A172 (cell line): ENCODE measurements at places on chromosomes 3 and 15. TPM values are rescaled to one million over a fixed set of nuclear protein-coding genes. Genes with fewer than 3 reads are reported as not detected.

DNA sequence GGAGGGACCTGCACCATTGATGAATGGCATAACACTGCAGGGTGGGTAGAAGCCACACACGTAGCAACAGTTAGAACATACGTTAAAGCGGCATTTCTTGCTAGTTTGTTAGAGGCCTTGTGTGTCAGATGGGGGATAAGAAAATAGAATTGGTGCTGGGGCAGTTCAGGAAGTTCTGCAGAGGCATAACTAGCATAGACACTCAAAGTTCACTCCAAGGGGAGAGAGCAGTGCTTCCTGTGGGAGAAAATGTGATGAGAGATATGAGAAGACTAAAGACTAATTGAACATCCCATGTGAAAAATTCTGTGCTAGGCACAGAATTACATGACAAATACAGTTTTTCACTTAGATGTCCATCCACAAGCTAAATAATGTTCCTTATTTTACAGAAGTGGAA lies 327.1 kb downstream of the ZNF621 start:
- DNase-seq, result no peak

GRCh38 chr15:79886124-79886523 lies 10.7 kb downstream of the MTHFS start:
- no peak for DNase-seq

DNA sequence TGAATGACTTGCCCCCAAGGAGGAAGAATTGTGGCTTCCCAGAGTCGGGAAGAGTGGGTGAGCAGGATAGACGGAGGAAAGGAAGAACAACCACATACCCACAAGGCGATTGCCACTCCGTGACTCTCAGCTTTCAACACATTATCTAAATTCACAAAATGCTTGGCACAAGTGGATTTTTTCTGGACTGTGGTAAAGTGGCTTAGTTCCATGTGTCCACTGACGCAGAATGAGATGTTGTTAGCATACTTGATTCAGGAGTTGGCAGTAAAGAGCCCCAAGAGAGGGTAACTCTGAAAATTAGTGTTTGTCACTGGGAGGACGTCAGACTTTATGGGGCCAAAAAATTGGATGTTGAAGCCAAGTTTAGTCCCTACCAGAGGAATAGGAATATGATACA lies 198.8 kb upstream of the CTNNB1 start:
- no peak for DNase-seq

DNA sequence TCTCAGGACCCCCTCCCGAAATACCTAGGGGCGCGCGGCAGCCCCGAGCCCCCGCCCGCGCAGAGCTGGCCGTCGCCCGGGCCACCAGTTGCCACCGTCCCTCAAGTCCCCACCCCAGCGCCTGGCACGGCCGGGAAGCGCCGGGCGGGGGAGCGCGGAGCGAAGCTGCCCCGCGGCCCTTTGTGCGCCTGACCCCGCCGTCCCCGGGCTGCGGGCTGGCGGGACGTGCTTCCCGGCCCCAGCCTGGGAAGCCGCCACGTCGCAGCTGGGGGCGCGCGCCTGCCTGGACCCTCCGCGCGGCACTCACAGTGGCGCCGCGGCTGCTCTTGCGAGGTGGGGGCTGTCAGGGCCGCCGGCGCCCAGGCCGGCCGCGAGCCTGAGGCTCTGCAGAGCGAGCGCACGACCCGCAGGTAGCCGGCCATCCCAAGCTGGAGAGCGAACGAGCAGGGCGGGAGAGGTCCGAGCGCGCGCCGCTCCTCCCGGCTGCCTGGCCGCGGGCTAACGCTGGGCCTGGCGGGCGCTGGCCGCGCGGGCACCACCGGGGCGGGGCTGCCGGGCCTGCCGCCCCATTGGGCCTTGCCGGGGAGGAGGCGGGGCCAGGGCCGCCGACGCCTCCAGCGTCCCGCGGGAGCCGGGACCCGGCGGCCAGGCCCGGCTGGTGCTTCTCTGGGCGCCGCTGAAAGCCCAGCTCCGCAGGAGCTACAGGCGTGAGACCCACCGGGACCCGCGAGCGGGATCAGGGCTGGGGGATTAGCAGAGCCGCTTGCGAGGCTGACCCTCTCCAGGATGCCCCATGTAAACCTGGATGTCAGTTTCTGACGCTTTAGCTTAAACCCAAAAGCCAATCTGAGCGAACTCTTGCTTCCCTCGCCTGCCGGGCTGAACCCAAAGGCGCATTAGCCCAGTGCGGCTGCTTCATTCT lies at the start of gene IDH2:
TSS of gene IDH2 (minus strand) at position 500 of the 922 bp plus-strand sequence. CDS start at position 422, 78 bp downstream.
- DNase-seq, result peak; percentile 44

DNA sequence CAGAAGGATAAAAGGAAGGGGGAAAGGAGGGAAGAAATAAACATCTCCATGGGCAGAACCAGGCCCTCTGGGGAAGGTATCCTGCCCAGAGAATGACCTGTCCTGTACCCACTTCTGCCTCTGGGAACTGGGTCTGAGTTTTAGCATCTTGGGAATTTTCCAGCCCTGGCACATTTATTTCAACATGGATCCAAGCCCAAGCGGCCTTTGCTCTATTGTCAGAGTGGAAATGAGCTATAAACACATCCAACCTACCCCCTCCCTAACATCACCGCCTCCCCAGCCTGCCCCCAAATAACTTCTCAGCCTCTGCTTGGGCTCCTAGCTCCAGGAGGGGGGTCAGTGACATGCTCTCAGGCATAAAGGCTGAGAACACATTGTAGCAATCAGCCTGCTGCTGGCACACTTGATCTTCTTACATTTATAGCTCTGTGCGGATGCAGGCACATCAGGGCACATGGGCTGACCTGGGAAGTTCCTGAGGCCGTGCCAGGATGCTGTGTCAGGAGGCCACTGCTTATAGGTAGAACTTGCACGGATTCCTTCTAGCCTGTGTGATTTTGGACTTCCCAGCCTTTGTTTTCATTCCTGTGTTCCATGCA lies 4.6 kb upstream of the OXTR start:
- no peak for DNase-seq

DNA sequence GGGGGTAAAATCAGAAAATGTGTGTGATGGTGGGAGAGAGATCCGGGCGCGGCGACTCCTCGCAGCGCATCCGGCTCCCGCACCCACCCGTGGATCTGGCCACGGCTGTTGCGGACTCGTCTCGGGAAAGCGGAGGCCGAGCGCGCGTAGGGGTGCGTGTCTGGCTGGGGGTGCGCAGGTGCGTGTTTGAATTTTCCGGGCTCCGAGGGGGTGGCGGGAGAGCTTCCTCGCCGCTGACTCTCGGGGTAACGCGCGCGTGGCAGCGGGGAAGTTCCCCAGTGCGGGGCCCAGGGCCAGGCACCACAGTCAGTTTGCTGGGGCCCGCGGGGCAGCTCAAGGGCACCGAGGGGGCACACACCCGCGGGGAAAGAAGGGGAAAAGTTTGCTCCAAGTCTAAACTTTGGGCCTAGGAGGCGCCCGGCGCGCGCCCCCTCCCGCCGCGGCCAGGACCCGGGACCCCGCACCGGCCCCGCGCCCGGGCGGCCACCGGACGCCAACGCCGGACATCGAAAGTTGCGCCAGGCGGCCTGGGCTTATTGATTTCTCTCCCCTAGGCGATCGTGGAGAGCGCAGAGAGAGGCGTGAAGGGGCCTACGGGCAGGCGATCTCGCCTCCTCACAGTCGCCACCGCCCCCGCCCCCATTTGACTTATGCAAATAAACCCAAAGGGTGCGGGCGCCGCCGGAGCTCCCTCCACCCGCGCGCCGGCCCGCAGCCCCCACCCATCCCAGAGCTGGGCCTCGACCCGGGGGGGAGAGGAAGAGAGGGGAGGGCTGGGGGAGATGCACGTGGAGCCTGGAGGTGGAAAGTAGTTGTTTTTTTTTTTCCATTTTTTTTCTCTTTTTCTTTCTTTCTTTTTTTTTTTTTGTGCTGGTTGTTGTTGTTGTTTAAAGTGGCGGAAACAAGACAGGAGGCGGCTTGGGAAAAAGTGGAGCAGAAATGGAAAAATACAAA lies 639 bp downstream of the FOXP1 start:
- DNase-seq, result peak; percentile 29

GRCh38 chr3:1394188-1394587 lies 301.4 kb downstream of the CNTN6 start:
- DNase-seq, result no peak

DNA sequence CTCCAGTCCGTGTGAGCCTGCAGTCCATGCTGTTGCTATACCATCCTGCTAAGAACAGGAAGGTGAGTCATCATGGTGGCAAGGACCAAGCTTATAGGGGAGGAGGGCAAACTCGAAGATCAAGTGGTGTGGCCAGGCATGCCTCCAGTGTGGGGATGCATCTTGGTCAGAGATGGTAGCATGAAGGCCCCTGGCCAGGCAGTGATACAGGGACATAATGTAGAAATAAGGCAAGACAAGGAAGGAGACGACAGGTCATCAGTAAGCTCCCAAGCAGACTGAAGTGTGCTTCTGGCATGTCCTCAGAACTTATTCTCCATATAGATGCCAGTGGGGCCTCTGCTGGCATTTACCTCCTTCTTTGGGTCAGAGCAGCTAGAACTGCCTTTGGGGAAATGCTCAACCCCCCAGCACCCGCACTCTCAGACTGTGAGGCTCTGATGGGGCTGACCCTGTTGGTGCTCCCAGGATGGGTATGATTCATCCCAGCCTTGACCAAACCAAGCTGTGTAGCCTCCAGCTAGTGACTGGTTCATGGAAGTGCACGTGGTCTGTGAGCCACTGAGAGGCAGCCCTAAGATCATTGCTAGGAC lies 52.5 kb upstream of the ATP2B2 start:
- peak; percentile 79 for DNase-seq

DNA sequence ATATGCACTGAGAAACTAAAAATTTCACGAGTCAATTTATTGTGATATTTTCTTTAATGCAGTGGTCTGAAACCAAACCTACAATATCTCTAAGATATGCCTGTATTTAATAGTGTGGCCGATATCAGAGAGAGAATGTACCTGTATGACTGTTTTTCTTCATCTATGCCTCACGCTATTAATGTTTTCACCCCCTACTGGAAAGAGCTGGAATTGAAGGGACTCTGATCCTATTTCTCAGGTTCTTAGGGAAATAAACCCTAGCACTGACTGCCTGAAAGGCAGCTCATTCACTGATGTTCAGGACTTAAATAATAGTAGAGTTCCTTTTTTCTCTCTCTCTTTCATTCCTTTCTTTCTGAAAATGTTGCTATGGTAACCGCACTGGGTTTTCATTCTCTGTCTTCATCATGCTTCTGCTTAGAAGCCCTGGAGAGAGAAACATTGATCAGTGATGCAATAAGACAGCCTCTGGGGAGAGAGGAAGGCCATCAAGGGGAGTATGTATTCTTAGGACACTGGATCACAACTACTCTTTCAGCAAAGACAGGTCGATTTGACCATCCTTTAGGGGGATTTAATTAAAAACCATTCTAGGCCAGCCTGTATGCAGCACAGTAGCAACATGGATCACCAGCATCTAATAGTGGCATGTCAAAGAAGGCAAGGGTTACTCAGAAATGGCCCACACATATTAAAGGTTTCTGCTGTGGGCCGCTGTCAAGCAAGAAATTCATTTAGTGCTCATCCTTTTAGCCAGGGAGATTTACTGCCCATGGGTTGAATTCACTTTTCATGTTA lies 1135.7 kb downstream of the IGSF11 start:
- DNase-seq, result no peak

GRCh38 chr3:12716605-12717151 lies 42.4 kb downstream of the TMEM40 start:
- no peak for DNase-seq

DNA sequence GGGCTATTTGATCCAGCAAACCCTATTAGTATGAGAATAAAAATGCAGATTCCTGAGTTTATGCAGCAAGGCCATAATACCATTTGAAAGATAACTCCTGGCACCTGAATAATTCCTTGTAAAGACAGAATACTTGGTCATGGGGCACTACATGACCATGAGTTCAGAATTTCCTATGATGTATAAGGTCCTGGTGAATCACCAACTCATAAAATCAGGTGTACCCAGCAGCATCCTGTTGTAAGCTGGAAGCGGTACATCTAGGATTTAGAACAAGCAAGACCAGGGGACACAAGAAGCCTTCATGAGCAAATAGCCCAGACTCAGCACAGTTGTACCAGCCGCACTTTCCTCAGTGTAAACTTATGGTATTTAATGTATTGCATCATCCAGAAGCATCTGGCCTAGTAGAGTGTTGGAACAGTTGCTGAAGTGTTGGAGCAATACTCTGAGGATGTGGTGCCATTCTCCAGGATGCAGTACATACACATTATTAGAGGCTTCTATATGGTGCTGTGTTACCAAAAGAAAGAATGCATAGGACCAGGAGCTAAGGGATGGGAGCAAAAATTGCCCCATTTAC lies 233.4 kb downstream of the SQOR start:
- DNase-seq, result no peak

- no peak for DNase-seq
These were observed 5.1 kb downstream of the POLG start for GRCh38 chr15:89329329-89330084.

DNA sequence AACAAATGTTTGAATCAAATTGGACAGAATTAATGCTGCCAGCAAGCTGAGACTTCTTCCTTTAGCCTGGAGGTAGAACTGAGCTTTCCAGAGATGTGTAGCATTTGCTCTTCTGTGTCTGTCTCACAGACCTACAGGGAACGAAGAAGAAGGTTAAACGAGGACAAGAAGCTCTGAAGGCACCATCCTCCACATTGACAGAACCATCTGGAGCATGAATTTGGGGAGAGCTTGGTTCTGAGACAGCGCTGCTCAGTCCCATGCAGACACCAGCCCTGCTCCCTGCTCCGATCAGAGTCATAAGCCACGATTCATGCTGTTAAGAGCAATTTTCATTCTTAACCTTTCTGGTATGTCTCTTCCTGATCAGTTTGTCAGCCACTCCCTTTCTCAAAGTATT lies 7.7 kb upstream of the KY start:
- no peak for DNase-seq

DNA sequence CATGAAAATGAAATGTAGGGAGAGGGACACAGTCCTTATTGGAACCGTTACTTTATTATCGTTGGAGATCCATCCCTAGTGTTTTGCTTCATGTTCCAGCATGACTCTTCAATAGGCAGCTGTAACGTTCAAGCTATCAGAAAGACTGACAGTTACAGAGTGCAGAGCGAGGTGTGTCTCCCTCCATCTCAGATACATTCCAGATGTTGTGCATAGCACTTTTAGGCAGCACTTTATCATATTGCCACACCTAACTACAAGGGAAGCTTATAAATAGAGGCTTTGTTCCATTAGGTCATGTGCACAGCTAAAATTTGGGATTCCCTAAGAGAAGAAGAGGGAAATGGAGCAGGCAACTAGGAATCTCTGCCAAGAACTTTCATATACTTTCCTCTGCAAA lies 1009.6 kb downstream of the ROBO2 start:
- no peak for DNase-seq

DNA sequence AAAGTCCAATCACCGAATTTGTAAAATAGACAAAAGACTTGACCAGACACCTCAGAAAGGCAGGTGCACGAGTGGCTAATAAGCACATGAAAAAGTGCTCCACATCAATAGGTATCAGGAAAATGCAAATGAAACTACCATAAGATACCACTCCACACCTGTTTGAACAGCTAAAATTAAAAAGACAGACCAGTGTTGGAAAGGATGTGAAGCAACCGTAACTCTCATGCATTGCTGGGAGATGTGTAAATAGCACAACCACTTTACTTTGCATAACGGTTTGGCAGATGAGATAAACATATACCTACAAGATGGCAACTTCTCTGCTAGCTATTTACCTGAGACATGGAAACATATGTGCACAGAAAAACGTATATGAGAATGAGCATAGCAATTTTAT lies 56.9 kb downstream of the CADPS start:
- DNase-seq, result no peak

Gene MAP6D1
- 4.6 TPM in 2 replicates for total RNA-seq

Gene APOD
- total RNA-seq, result 0.17 and 0.50 TPM in 2 replicates

Gene PLSCR5
- not detected in 2 replicates for total RNA-seq

Gene NOX5
- total RNA-seq, result not detected in 2 replicates

Gene SPTSSB
- not detected in 2 replicates for total RNA-seq
